Activated CD4-positive, alpha-beta T cell treated with anti-CD3 and anti-CD28 coated beads, Interleukin-2, amount 50 U/mL, for 16 hours (primary cell): ENCODE measurements at places on chromosomes 13 and 19.
A peak's percentile ranks its signal among the peaks of the same experiment; 100 is the strongest.

GRCh38 chr13:111184458-111185401, 69.6 kb downstream of the ARHGEF7 start:
- peak; percentile 36 for DNase-seq

DNA sequence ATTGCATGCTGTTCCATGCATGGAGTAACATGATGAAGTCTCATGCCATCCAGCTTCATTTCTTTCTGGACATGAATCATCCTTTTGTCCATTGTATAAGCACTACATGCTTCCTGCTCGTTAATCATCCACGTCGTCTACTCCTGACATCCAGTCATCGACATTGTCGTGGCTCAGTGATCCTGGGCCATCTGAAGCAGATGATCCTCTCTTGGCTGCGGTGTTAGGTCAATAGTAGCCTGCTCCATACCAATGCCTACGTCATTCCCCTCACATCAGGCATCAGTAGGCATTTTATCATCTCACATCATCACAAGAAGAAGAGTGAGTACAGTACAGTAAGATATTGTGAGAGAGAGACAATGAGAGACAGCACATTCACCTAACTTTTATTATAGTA, 7.9 kb upstream of the MYO16 start:
- no peak for DNase-seq

GRCh38 chr19:610801-611480, 21.3 kb downstream of the HCN2 start:
- peak; percentile 67 for DNase-seq

DNA sequence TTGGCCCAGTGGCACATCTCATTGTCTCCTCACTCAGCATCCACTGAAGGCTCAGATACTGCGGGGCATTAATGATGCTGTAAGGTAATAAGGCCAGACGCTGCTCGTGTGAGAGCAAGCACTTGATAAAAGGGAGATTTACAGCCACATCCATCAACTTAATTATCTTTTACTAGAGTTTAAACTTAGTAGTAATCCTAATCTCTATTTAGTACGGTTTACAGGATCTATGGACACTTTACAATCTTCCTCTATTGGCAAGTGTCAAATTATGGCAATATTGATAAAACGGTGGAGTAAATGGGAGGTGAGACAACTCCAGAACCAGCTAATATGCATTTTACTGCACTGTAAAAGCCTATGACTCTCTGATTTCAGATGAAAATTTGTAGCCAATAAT, 192.7 kb upstream of the GPR12 start:
- DNase-seq: no peak

DNA sequence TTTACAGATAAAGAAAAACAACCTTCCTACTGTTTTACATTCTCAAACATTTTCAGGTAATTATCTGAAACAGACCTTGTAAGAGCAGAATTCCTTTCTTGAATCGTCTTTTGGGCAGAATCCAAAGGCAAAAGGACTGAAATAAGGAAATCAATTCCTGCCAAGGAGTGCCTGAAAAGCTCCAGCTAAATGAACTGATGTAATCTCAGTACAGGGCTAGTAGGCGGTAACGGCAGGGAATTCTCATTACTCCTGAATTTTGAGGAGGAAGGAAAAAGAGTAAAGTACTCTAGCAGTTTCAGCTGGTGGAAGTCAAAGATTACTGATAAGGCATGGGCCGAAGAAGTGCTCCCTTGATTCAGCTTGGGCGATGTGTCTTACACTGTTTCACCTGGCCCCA, 168.4 kb downstream of the PCDH9 start:
- no peak for DNase-seq

- DNase-seq: no peak
These were observed 1315.4 kb downstream of the PCDH9 start for GRCh38 chr13:65914716-65915115.

GRCh38 chr19:56718231-56718630, 46.7 kb upstream of the ZNF835 start:
- DNase-seq: no peak
